Lung microvascular endothelial cell (primary cell): ENCODE measurements at places on chromosomes 2 and 18.
A peak's percentile ranks its signal among the peaks of the same experiment; 100 is the strongest.

DNA sequence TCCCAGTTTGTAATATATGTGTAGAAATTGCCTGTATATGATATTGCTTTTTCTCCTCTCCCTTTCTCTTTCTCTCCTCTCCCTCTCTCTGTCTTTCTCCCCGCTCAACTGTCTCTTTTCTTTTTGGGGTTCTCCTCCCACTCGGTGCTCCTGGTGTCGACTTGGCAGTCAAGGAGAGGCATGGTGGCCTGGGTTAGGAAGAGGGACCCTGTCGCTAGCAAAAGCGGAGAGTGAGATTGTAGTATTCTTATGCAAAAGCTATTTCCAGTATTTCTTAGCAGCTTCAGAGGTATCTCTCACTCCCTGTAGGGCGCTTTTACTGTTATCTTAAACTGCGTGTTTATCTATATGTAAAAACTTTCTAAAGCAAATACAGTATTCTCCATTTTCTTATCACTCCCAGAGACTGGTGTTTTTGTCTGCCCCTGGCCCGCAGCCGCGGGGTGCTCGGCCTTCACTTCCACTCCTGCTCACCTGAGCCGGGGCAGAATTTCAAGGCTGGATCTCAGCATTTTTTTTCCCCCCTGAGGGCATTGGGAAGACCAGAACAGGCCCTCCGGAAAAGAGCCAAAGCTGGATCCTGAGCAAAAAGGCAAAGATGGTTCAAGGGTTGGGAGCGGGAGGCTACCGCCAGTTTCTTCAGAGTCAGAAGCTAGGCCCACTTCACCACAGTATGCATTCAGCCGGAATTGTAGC lies 4.3 kb downstream of the SIX3 start:
- no peak for DNase-seq

- DNase-seq: peak; percentile 81
Observed at GRCh38 chr2:134207589-134208209, 46.2 kb upstream of the MGAT5 start.

GRCh38 chr18:23675896-23676295 lies 13.2 kb upstream of the ANKRD29 start:
- no peak for DNase-seq

DNA sequence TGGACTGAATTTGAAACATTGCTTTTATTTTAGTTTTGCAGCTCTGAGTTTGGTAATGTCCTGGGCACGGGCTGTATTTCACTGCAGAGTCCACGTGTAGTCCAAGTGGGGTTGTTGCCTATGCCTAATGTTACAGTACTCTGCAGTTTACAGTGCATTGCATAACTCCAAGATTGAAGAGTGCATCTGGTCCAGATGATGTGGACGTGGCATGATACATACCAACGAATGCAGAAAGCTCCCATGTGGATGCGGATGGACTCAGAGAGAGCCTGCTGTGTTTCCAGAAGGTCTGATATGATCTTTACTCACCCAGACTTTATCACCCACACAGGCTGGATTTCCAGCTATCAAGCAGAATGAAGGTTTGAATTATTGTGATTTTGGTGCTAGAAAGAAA lies 44.4 kb upstream of the CCDC68 start:
- DNase-seq: no peak

DNA sequence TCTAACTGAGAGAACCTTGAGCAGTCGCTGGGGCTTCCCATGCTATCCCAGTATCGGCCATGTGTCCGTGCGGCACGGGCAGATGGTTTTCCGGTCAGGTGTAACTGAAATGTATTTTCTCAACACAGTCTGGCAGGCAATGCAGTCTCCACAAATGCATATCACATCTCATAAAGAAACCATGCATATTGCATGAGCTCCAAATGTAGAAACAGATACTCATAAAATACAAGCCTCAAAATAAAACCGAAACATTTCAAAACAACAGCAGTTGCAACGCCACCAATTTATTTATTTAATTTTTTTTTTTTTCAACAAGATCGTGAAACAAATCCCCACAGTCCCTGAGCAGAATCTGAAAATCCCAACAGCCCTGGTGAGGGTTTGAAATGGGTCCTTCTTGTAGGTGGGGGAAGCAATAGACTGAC lies 299.4 kb downstream of the LPIN1 start:
- no peak for DNase-seq

DNA sequence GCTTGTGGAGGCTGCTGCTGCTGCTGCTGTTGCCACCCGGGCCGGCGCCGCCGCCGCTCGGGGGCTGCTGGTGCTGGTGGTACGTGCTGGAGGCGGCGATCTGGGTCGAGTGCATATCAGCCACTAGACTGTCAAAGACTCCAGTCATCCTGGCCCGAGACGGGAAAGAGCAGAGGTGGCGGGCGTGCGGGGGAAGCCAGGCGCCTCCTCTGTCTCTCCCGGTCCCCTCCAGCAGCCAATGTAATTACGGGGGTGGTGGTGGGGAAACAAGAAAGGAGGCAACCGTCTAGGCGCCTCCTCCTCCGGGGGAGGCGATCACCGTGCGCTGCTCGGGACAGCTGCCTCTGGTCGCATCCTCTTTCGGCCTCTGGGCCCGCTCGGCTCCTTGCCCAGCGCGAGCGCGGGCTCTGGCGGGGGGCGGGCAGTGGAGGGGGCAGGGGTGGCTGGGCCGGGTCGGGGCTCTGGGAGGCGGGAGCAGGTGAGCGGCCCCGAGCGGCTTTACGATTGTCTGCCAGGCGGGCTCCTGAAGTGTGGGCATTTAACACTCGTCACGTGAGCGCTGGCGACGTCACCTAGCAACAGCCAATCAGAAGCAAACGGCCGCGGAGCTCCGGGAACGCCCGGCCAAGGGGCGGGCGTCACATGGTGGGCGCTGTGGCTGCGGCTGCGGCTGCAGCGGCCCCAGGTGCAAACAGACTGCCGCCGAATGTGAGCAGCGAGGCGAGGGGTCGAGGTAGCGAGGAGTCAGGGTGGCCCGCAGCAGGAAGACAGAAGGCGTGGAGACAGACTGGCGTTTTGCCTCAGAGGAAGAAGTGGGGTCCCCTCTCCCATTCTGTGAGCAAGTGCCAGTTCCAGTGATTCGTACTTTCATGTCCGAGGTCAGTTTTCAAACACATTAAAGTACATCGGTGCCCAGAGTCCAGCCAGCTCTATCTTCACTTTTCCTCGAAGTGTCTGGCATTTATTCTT lies at the start of gene DLX2:
TSS of gene DLX2 (minus strand) at position 510 of the 969 bp plus-strand sequence. CDS start at position 148, 362 bp downstream.
- DNase-seq: peak; percentile 87

- DNase-seq: peak; percentile 83
Observed at GRCh38 chr2:191676790-191677645, 918 bp upstream of the NABP1 start.

- DNase-seq: no peak
Observed at GRCh38 chr2:98753801-98754200, 22.9 kb upstream of the MGAT4A start.

GRCh38 chr18:2825613-2826175 lies 21.1 kb upstream of the EMILIN2 start:
- no peak for DNase-seq

DNA sequence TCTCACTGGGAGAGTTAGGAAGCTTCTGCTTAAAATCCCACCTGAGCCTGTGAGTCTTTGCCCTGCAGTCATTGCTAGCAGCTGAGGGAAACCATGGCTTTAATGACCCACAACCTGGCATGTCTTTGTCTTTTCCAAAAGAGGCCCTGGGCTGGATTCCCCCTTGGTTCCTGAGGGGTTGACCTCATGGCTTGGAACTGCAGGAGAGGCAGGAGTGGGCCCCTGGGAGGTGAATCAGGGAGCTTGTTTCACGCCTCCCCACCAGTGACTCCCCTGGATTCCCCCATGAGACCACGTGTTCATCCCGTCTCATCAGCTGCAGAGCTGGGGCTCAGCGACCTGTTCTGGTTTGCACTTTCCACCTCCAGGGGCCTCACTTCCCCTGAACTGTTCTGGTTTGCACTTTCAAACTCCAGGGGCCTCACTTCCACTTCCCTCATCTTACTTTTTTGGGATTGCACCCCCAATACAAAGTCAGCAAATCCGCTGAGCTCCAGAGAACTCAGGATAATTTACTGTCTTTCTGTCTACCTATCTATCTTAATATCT lies 58.5 kb upstream of the TMEM18 start:
- DNase-seq: no peak

GRCh38 chr18:36179562-36180355 lies 7.5 kb upstream of the MOCOS start:
- DNase-seq: peak; percentile 87

DNA sequence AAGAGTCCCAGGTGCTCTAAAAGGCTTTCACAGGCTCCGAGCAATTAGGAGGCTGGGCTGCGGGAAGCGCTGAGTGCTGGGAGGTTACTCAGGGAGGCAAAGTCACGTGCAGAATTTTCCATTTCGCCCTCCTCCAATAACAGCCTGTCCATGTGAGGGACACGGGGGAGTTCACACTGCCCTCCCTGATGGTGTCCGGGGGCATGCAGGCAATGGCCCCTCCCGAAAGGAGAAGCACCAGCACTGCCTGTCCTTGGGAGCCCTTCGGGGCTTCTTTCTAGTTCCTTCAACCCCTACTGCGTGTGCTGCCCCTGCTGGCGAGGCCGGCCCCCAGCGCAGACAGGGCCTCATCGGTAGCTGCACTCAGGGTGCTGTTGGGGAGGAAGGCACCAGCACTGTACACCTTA lies 63.1 kb upstream of the HPCAL1 start:
- DNase-seq: no peak

GRCh38 chr18:4335386-4335785 lies 119.7 kb downstream of the DLGAP1 start:
- DNase-seq: no peak

DNA sequence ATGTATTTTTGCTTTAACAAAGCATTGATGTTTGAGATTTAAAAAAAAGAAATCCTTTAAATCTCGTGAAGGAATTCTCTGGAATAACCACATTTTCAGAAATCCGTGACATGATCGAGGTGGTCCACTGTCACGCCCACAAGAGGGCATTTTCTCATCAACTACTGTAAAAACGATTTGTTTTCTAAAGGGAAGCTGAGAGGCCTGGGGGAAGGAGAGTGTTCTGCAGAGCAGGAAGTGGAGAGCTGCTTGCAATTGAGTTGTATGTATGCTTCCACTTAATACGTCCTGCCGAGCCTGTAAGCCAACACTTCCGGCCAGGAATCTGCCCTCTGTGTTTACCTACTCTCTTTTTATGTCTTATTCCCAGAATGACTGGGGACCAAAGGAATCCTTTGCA lies 19.4 kb downstream of the KLHL29 start:
- DNase-seq: peak; percentile 69

GRCh38 chr2:85861650-85862049 lies 27.1 kb downstream of the ST3GAL5 start:
- DNase-seq: no peak
